ENCODE measurements at places on chromosomes 11 and 22.
A peak's percentile ranks its signal among the peaks of the same experiment; 100 is the strongest.

DNA sequence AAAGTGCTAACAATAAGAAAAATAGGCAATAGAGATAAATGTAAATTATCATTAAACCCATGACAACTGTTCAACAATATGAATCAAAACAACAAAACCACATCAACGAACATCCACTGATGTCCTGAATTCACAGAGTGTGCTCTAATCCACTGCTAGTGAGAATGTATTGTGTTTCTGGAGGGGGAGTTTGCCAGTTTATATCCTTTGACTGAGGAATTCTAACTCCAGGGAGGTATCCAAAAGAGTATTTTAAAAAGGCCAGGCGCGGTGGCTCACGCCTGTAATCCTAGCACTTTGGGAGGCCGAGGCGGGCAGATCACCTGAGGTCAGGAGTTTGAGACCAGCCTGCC is 1.7 kb upstream of the WEE1 start:
- no peak for DNase-seq

- no peak for DNase-seq
Observed at GRCh38 chr11:92607969-92608722, 361.3 kb upstream of the MTNR1B start.

- DNase-seq = no peak
Observed at GRCh38 chr11:34641456-34641855, 20.6 kb downstream of the EHF start.

GRCh38 chr22:45130891-45131290 is 32.8 kb upstream of the NUP50 start:
- no peak for DNase-seq

DNA sequence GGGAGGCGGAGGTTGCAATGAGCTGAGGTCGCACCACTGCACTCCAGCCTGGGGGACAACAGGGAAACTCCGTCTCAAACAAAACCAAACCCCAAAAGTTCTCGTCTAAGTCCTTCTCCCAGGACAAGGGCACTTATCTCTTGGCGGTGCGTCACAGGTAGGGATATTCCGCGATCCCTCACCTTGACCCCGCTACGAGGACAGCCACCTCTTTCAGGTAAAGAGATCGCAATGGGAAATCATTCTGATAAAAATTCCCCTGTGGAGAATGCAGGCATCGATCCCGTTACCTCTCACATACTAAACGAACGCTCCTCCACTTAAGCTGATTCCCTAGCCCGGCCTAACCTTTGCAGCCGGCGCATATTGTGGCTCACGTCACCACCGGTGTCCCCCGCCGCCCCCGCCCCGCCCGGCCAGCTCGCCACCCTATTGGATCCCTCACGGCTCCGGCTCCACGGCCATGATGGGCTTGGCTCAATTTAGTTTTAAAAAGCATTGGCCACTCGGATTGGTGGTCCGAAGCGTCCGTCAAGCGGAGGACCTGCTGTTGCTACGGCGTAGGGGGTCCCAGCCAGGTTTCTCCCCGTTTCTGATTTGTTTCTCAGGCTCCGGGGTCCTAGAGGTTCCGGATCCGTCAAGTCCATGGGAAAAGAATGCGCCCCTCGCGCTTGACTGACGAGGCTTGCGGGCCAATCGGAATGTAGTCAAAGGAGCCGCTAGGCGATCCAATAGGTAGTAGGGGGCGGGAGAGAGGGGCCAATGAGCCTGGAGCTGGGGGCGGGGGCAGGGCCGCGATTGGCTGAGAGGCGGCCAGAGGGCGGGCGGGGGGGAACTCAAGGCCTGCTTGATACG is 439 bp upstream of the PPP6R3 start:
- peak; percentile 97 for DNase-seq

- no peak for DNase-seq
Observed at GRCh38 chr11:115324581-115325432, 179.4 kb downstream of the CADM1 start.

DNA sequence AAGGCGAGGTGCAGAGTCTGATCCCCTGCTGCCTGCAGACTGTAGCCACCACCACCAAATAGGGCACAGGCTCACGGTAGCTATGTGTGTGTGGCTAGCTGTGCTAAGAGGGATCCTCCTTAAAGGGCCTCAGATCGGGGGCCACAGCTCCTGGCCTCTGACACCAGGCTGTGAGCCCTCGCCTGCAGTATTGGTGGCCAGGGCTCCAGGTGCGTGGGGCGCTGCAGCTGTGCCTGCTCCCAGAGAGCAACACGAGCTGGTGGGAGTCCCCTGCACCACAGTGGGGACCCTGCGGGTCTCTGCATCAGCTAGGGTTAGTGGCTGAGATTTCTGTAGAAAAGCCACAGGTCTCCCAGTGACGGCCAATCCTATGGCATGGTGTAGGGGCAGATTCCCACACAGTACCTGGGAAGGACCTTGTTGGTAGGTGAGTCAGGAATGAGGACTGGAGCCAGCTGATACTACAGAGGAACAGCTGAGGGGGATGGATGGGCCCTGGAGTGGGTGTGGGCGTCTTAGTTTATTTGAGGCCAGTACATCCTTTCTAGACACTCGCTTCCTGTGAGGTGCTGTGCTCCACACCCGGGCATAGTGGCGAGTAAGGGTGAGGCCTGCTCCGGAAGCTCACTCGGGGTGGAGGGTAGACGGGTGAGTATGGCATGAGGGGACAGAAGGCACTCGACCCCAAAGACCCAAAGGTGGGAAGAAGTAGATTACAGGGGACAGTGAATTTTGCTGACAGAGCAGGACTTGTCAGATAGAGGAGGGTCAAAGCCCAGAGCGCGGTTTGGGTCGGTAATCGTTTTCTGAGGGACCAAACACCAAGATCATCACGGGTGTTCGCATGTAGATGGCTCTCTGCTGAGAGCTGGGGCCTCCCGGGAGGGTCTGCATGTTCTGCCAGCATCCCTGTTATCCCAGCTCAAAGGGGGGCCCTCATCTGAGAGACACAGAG is 212.5 kb downstream of the TBC1D22A start:
- DNase-seq = no peak

DNA sequence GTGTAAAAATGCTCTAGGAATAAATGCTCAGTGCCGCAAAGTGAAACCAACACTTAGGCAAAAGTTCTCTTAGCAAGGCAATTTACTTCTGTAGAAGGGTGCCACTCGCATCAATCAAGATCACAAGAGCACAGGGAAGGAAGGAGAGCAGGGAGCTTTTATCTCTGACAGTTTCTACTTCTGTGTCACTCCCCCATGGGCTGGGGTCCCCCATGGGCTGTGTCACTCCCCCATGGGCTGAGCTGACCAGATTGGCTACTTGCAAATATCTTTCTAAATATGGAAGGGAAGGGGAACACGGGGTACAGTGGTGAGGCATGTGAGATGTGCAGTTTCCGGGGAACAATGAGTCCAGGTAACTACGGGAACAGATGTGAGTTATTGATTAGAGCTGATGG is 397 bp downstream of the OR52N2 start:
- DNase-seq = no peak

DNA sequence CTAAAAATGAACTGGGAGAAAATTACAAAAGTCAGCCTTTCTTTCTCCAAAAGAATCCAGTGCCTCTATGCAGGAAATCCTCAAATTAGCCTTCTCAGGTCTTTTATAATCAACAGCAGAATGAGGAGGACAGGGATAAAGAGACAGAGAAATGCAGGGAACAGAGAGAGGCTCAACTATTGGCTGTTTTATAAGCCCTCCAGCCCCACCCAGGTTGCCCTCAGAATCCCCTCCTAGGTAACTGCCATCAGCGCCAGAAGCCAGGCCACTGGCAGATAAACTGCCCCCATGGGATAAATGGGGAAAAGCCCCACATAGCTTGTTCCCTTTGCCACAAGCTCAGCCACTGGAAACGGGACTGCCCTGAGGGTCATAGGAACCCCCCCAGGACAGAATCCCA is 10.9 kb upstream of the HMOX1 start:
- no peak for DNase-seq

- DNase-seq = no peak
Observed at GRCh38 chr22:18136563-18137320, 13.2 kb upstream of the USP18 start.

DNA sequence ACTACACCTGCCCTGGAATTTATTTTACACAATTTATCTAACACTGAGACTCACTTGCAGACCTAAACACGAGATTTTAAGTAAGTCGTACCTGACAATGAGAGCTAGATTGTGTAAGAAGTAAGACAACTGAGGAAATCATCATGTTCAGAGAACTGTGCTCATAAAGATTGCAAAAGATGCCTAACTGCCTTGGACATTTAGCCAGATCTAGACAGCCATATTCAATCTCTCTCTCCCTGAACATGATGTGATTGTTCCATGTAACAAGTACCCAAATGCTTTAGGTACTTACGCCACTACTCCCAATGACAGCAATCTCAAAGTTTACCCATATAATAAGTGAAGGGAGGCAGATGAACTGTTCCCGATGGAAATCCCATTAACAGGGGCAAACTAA is 209.8 kb upstream of the PITPNB start:
- DNase-seq = no peak

GRCh38 chr22:35918456-35918855 is 110.2 kb downstream of the RBFOX2 start:
- no peak for DNase-seq

GRCh38 chr11:6615882-6616585 is 3.2 kb downstream of the TPP1 start:
- no peak for DNase-seq
